Muscle of back (tissue), 13 donors: ENCODE measurements at places on chromosomes 16 and 17.

- no peak for DNase-seq
Measured at GRCh38 chr17:47621293-47622179, 28.2 kb upstream of the KPNB1 start.

DNA sequence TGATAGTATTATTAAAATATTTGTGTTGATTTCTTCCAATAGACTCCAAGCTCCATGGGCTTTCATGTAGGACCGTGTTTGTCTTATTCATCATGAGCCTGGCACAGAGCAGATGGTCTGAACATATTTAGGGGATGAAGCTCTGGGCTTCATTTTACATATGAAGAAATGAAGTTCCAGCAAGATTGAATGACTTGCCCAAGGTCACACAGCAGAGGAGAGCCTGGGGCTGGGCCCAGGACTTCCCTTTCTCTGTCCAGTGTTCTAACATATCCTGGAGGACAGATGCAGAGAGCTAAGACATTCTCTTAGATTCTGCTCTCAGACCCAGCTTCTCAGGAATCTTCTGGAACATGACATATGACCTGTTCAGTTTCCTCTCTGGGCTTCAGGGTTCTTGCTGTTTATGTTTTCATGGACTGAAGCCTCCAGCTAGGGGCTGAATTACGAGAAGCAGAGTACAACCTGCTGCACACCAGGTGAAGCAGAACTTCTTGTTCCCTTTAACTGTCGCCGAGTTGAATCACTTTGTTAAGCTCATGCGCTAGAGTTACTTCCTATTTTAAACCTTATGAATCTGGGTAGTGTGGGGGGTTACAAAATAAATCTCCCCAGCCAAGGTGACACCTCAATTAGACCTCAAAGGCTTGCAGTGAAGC, 53.6 kb downstream of the GPRC5B start:
- no peak for DNase-seq

DNA sequence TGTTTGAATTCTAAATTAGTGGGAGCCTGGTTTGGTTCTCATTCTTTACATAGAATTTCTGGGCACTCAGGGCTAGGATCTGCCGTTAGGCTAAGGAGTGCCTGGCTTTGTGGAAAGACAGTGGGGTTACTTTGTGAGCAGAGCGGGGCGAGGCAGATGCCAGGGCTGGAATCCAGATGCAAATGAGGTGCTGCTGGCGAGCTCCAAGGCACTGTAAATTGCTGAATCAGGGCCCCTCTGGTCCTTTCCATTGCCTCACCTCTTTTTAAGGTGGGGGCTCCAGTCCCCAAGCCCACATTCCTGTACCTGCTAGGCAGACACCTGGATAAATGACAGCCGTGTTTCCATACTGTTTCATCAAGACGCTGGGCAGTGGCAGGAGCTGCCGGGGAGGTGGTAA, 33.8 kb downstream of the PIPOX start:
- DNase-seq: no peak

GRCh38 chr17:17025621-17026020, 16.6 kb upstream of the MPRIP start:
- no peak for DNase-seq

DNA sequence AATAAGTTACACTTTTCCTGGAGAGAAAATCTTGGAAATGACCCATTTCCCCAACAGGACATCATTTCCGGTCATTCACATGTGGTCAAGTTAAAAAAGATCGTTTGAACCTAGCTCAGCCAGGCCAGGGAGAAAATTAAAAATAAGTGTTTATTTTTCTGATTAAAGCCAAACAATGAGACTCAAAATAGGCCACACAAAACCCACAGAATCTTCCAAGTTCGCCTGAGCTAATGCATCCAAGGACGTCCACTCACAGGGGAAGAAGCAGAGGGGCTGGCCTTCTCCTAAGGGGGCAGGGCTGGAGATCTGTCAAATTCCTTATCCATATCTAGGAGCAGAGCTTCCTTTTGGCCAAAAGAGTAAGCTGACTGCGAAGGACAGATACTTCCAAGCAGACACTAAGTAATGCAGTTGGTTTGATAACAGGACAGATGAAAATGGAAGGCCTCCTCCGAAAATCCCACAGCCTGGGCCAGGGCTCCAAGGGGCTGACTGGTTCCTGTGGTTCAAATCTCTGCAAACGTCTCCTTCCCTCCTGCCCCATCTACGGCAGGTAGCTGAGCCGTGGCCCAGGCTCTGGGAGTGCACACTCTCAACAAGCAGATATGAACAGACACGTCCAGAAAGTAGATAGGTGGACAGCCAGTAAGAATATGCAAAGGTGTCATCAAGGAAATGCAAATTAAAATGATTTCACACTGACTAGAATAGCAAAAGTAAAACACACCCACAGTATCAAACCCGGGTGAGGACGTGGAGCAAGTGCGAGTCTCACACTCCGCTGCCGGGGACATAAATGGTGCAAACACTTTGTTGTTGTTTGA, 98.5 kb downstream of the MRM3 start:
- peak; percentile 69 for DNase-seq

DNA sequence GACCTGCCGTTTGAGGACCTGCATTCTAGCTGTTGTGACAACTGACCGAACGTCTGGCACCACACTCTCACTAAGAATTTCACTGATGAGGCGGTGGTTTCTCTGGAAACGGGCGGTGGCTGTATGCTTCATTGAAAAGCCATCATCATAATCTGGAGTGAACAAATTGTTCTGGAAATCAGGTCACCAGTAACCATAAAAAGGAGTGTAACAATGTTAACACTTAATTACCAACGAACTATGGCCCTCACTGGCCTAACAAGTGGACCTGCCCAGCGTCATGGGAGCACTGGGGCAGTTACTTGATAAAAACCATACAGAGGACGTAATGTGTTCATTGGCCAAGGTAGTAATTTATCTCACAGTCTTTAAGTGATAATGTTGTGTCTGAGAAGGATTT, 15.4 kb downstream of the SMARCE1 start:
- DNase-seq: peak; percentile 31
